ENCODE measurements at places on chromosomes 2 and 18. TPM values are rescaled to one million over a fixed set of nuclear protein-coding genes. Genes with fewer than 3 reads are reported as not detected.

Gene DSG4
- not detected for total RNA-seq

Gene MARCHF4
- 2.5 TPM for total RNA-seq

DNA sequence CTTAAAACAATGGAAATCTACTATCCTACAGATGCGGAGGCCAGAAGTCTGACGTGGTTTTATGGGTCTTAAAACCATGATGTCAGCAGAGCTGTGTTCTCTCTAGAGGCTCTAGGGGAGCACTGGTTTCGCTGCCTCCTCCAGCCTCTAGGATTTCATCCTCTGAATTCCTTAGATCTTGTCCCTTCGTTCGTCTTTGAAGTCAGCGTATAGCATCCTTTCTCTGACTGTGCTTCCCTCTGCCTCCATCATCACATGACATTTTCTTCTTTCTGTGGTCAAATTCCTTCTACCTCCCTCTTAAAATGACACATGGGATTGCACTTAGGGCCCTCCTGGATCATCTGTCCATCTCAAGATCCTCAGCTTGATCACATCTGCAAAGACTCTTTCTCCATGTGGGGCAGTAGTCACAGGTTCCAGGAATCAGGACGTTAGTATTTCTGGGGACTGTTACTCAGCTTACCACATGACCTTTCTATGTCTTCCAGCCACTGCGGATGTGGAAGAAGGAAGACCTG, 22.7 kb upstream of the NCK2 start:
- no peak overlapping the region for H3K4me3 ChIP-seq
- no peak for DNase-seq
- H3K27me3 ChIP-seq, result no peaks in the 10 kb centered on the region
- no peaks in the 10 kb centered on the region for H3K4me1 ChIP-seq
- H3K27ac ChIP-seq, result no peak overlapping the region

DNA sequence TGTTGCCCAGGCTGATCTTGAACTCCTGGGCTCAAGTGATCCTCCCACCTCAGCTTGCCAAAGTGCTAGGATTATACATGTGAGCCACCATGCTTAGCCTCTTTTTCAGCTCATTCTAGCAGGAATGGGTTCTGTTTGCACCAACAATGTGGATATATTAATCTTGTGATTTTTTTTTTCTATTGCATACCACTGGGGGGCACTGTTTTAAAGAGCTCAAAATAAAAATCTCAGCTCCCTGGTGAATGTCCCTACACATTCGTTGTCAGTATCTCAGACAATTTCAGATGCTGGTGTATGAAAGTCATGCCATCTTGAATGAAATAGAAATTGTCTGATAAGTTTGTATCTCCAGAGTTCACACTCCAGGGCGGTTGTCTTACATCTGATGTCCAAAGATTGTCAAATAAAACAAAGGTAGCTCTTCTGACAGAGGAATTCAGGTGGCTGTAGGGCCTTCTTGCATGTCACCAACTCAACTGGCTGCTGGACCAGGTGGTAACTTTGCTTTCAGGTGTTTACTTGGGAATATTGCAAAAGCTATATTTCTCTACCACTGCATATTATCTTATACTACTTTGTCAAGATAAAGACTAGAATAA, 3.1 kb upstream of the MATN3 start:
- H3K4me1 ChIP-seq, result peaks cover 17% of the 10 kb centered on the region
- H3K27me3 ChIP-seq, result no peaks in the 10 kb centered on the region
- H3K36me3 ChIP-seq, result no peaks in the 10 kb centered on the region
- H3K27ac ChIP-seq, result no peak overlapping the region
- DNase-seq, result no peak
- H3K4me3 ChIP-seq, result no peak overlapping the region

DNA sequence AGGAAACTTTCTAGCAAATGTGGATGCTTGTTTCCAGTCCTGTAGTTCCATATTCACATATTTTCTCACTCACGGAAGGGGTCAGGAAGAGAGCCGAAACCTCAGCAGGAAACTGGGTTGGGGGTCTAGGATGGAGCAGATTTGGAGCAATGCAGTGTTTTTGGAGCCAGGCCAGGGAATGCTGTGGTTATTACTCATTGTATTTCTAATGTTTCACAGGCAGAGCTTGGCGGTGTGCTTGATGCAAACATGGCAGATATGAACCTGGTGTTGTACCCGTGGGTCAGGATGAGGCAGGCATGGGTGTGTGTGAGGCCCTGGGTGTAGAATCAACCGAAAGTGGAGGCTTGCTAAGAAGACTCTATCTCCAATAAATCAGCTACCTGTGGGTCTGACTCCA, 34.6 kb upstream of the ACKR3 start:
- peaks cover 11% of the 10 kb centered on the region for H3K4me1 ChIP-seq
- no peaks in the 10 kb centered on the region for H3K27me3 ChIP-seq
- H3K4me3 ChIP-seq, result no peak overlapping the region
- H3K36me3 ChIP-seq, result no peaks in the 10 kb centered on the region

GRCh38 chr18:22176420-22177326, 7.3 kb downstream of the GATA6 start:
- H3K27ac ChIP-seq, result no peak overlapping the region
- no peak for DNase-seq
- no peaks in the 10 kb centered on the region for H3K4me1 ChIP-seq
- peaks cover 34% of the 10 kb centered on the region for H3K36me3 ChIP-seq
- no peaks in the 10 kb centered on the region for H3K27me3 ChIP-seq
- no peak overlapping the region for H3K4me3 ChIP-seq

- H3K36me3 ChIP-seq, result no peaks in the 10 kb centered on the region
- no peaks in the 10 kb centered on the region for H3K27me3 ChIP-seq
- no peak overlapping the region for H3K4me3 ChIP-seq
- no peak for DNase-seq
- H3K4me1 ChIP-seq, result no peaks in the 10 kb centered on the region
Measured at GRCh38 chr2:196534495-196534894, 105.0 kb upstream of the CCDC150 start.
